Activated CD8-positive, alpha-beta memory T cell treated with anti-CD3 and anti-CD28 coated beads for 4 hours (primary cell): ENCODE measurements at places on chromosomes 7 and 10.

DNA sequence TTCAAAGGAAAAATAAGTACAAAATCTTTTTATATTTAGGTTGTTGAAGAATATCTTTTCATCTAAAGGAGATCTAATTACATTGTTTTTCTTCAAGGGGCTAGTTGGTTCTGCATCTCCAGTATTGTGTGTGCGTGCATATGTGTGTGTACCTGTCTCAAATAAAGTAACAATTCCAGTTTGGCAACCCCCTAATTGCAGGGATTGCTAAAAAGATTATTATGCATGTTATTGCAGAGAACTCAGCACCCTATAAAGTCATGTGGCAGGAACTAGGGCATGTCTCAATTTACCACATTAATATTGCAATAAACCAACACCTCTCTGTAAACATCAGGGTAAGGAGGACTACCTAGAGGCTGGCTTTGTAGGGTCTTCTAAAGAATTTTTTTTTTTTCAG is 37.0 kb downstream of the MRPS33 start:
- no peak for DNase-seq

GRCh38 chr7:16318989-16319915 is 102.1 kb downstream of the CRPPA start:
- no peak for DNase-seq

GRCh38 chr10:29386342-29386999 is 97.6 kb downstream of the LYZL1 start:
- no peak for DNase-seq

DNA sequence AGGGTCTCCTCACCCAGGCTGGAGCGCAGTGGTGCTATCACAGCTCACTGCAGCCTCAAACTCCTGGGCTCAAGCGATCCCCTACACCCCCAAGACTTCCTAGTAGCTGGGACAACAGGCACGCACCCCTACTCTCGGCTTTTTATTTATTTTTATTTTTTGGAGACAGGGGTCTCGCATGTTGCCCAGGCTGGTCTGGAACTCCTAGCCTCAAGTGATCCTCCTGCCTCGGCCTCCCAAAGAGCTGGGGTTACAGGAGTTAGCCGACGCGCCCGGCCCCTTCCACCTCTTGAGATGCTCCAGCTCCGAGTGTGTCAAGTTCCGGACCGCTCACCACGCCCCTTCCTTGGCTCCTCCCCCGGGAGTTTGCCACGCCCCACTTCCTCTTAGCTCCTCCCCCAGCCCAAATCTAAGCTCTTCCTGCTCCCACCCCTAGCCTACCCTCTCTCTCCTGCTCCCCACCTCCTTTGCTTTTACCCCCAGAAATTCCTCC is 6.3 kb downstream of the NAT16 start:
- DNase-seq = peak; percentile 31

DNA sequence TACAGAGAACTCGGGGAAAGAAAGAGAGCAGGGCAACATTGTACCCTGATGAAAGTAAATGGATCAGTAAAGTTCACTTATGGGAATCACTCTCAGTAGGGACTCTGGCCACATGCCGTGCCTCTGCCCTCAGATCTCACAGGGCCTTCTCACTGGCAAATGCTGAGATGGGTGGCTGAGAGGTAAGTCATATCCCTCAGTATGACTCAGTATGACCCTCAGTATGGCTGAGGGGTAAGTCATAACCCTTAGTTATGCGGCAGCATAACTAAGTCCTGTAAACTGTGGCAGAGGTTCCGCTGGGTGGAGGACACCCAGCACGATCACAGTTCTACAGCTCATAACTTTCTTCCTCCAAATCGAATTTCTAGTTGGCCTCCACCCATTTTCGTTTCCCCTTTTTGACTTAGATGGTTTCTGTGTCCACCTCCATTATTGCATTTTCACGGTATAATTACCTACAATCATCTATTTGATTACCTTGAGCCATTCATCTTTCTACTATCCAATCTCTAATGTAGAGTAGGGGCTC is 26.5 kb upstream of the WNT16 start:
- DNase-seq = no peak

DNA sequence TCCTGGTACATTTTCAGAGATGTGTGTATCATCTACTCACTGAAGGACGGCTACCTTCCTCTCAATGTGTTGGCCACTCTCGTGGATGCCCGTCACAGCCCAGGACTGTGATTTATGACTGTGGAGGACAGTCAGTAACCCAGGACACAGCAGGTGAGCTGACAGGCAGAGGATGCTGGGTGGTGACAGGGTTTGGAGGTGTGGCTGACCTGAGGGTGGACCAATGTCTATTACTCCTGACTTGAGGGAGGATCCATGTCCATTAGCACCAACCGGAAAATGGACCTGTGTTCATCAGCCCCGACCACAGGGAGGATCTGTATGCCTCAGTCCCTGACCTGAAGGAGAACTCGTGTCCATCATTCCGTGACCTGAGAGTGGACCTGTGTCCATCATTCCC is 96.1 kb downstream of the ADCY1 start:
- no peak for DNase-seq

GRCh38 chr10:45418849-45419675 is 45.0 kb downstream of the ALOX5 start:
- DNase-seq = peak; percentile 31

- no peak for DNase-seq
Observed at GRCh38 chr7:46257761-46258448, 336.8 kb upstream of the IGFBP3 start.

GRCh38 chr10:124153023-124153826 is 59.8 kb upstream of the CHST15 start:
- DNase-seq = no peak

DNA sequence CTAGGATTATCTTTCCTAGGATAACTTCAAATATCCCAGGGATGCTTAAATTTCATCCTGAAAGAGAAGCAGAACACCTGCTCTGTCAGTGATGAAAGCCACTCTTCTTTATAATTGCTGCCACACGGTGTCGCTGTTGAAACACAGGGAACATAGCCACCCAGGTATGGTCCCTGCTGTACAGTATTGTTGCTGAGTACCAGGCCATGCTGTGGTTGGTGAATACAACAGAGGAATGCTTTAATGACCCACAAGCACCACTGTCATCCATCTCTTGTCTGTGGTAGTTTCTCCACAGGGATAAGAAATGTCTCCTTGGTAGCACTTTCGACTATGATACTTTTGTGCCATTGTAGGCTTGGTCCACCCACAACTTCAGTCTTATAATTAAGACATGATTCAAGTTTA is 70.6 kb upstream of the STARD3NL start:
- DNase-seq = peak; percentile 31

GRCh38 chr7:91832493-91833045 is 47.9 kb downstream of the MTERF1 start:
- DNase-seq = no peak

DNA sequence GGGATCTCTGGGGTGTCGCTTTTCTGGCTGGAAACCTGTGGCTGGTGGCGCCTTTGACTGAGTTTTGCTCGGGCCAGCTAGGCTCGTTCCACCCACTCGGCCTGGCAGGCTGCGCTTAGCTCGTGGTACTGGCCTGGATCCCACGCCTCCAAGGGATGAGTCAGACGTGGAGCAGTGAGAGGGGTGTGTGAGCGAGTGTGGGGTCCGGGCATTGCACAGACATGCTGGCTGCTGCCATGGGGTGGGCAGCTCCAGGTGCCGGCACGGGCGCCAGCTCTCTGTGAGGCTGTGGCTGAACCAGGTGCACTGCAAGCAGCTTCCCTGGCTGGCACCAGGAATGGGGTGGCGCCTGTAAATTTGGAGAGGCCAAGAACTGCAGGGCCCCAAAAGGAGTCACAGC is 63.1 kb upstream of the CACNA2D1 start:
- DNase-seq = no peak

GRCh38 chr7:158963771-158964241 is 107.4 kb downstream of the DYNC2I1 start:
- DNase-seq = no peak

DNA sequence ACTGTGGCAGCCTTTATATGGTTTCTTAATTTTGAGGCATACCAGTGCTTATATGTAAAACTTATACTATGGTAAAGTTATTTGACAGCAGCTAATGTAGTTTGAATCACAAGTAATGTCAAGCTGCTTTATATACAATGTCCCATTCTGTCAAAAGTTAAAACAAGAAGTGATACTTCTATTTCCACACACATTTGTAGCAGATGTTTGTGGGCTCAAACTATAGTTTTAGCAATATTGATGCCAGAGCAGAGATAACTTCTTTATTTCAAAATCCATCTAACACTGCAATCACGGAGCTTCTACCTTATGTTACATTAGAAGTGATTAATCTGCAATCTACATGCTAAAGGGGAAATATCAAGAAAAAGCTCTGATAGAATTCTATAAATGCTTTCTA is 149.6 kb downstream of the ADK start:
- DNase-seq = no peak

GRCh38 chr7:38223306-38223705 is 45.3 kb downstream of the STARD3NL start:
- no peak for DNase-seq

DNA sequence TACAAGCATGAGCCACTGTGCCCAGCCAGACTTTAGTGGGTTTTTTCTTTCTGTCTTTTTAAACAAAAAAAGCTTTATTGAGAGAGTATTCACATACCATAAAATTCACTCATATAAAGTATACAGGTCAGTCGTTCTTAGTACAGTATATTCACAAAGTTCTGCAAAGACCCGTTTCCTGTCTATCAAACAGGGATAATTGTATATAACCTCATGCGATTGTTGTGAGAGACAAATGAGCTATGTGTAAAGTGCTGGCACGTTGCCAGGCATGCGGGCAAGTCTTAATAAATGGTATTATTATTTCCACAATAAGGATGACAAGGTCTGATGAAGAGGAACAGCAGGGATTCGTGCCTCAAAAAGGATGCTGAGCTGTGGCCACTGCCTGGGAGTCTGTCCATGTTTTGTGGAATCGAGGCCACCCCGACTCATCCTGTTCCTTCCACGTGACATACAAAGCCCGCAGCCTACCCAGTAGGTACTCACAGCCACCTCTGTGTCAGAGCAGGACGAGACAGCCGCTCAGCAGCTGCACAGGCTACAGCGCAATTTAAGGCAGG is 51.6 kb downstream of the SMKR1 start:
- no peak for DNase-seq

DNA sequence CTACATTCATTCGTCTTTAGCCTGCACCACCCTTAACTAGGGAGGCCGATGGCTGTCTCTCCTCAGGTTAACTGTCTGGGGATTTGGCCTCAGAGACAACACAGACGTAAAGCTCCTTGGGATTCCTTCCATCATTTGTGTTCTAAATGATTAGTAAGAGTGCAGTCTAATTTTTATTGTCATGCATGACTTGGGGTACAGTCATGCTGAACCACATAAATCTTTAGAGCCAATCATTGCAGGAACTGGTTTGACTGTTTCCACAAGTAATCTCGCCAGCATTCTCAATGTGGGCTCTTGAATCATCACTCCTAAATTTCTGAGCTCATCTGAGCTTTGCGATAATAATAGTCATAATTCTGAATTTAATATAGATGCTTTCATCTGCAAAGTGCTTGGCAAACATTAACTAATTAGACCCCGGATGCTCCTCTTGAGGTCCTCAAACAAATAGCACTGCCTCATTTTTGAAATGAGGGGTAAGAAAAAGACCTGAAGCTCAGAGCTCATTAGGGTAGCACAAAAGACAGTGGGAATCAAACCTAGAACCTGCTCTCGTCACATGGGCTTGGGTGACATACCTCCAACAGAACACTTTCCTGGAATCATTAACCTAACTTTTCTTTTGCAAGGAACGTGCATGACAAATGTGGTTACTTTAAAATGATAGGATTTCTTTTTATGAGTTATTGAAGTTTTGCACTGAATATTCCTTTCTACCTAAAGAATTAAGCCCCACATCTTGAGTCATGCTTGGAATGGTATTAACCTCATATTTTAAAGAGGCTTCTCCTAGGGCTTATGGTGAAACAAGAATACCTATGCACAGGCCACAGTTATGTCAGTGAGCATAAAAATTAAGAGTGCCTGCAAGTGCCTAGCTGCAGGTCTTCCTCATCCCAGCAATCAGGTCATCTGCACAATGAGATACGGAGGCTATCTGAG is 118.9 kb upstream of the NRP1 start:
- no peak for DNase-seq

GRCh38 chr7:36115448-36116321 is 37.4 kb upstream of the EEPD1 start:
- DNase-seq = peak; percentile 53

DNA sequence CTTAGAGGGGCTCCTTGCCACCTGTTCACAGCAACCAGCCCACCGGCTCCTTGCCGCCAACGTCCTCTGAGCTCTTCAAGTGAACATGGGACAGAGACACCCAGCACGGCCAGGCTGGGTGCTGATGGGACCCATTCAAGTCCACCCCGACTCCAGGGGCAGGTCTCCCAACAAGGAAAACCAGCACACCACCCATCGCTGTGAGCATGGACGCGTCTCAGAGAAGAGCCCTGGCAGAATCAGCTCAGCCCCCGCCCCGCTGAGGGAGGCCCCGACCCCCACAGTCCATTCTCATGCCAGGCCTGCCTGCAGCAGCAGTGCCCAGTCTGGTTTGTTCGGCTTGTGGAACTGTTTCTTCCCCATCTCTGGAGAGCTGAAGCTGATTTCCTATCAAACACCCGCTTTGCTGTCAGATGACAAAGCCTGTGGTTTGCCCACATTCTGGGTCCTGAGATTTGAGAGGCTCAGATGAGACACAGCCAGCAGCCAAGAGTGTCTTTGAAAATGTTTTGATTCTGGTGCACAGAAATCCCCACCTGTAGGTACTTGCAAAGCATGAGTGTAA is 216.6 kb downstream of the ZMYND11 start:
- no peak for DNase-seq
